ENCODE measurements at places on chromosomes 11 and 22. TPM values are rescaled to one million over a fixed set of nuclear protein-coding genes. Genes with fewer than 3 reads are reported as not detected.

DNA sequence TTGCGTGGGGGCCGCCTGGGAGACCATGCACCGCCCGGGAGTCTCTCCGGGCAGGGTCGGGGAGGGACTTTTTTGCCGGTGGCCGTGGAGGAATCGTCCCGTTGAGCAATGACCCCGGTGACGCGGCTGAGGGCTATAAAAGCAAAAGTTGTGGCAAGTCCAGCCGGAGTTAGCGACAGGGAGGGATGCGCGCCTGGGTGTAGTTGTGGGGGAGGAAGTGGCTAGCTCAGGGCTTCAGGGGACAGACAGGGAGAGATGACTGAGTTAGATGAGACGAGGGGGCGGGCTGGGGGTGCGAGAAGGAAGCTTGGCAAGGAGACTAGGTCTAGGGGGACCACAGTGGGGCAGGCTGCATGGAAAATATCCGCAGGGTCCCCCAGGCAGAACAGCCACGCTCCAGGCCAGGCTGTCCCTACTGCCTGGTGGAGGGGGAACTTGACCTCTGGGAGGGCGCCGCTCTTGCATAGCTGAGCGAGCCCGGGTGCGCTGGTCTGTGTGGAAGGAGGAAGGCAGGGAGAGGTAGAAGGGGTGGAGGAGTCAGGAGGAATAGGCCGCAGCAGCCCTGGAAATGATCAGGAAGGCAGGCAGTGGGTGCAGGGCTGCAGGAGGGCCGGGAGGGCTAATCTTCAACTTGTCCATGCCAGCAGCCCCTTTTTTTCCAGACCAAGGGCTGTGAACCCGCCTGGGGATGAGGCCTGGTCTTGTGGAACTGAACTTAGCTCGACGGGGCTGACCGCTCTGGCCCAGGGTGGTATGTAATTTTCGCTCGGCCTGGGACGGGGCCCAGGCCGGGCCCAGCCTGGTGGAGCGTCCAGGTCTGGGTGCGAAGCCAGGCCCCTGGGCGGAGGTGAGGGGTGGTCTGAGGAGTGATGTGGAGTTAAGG is at the start of gene NEAT1:
Gene NEAT1, plus strand, starts transcription at position 166 of the 883 bp plus-strand sequence.
- peaks cover 9% of the 10 kb centered on the region for H3K36me3 ChIP-seq
- peaks cover 20% of the 10 kb centered on the region for H3K4me1 ChIP-seq
- peak within 1 kb of the TSS; percentile 83 for H3K4me3 ChIP-seq
- H3K27me3 ChIP-seq: no peaks in the 10 kb centered on the region
- DNase-seq: peak; percentile 94

- peaks cover 12% of the 10 kb centered on the region for H3K4me1 ChIP-seq
- DNase-seq: no peak
- no peaks in the 10 kb centered on the region for H3K27me3 ChIP-seq
Measured at GRCh38 chr11:16977994-16978315, 36.3 kb downstream of the PLEKHA7 start.

- no peak overlapping the region for H3K27ac ChIP-seq
- DNase-seq: no peak
- peaks cover under 1% of the 10 kb centered on the region for H3K36me3 ChIP-seq
- H3K4me3 ChIP-seq: no peak overlapping the region
- H3K4me1 ChIP-seq: peaks cover 23% of the 10 kb centered on the region
Measured at GRCh38 chr22:42978453-42979103, 36.4 kb downstream of the PACSIN2 start.

GRCh38 chr11:2194877-2195755 is 23.5 kb upstream of the TH start:
- H3K27ac ChIP-seq: no peak overlapping the region
- H3K27me3 ChIP-seq: peaks cover 10% of the 10 kb centered on the region
- H3K4me3 ChIP-seq: no peak overlapping the region
- no peaks in the 10 kb centered on the region for H3K36me3 ChIP-seq
- DNase-seq: peak; percentile 93

GRCh38 chr11:132312701-132313111 is 942.3 kb downstream of the NTM start:
- peak; percentile 79 for DNase-seq
- H3K4me3 ChIP-seq: no peak overlapping the region
- no peaks in the 10 kb centered on the region for H3K4me1 ChIP-seq
- H3K27ac ChIP-seq: no peak overlapping the region
- H3K36me3 ChIP-seq: no peaks in the 10 kb centered on the region

DNA sequence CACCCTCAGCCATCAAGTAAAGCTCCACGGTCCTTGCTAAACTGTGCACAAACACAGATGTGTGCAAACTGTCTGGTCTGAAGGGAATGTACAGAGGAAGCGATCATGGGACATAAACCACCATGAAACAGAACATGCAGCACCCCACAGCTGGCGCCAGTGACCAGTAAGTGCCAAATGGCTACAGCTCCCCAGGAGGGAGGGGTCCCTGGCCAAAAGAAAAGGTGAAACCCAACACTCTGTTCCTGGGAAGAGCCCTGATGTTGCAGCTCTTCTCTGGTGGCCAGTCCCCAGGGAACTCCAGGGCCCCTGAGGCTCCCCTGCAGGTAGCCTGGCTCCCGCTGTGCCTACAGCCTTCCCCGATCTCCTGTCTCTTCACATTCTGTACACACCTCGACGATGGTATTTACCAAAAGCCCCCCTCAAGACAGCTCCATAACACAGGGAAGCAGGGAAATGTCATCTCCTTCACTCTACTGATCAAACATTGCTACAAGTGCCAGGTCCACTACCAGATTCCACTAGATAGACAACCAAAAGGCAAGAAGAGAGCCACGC is 2.9 kb downstream of the DGCR6L start:
- no peak overlapping the region for H3K4me3 ChIP-seq
- peak; percentile 33 for DNase-seq
- H3K36me3 ChIP-seq: no peaks in the 10 kb centered on the region

DNA sequence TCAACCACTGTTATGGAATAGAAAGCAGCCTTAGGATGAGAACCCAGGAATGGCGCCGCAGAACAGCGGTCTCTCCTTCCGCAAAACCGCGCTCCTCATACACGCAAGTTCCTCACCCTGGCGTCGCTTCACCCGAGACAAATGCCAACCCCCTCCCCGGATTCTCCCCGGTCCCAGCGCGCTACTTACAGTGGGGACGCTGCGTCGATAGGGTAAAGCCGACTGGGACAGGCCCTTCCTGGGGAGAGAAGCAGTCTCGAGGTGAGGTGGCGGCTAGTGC is 287 bp downstream of the RPS13 start:
- H3K27me3 ChIP-seq: no peaks in the 10 kb centered on the region
- H3K27ac ChIP-seq: peak overlapping the region; percentile 59
- DNase-seq: no peak
- peaks cover 7% of the 10 kb centered on the region for H3K4me1 ChIP-seq
- peak overlapping the region; percentile 95 for H3K4me3 ChIP-seq

DNA sequence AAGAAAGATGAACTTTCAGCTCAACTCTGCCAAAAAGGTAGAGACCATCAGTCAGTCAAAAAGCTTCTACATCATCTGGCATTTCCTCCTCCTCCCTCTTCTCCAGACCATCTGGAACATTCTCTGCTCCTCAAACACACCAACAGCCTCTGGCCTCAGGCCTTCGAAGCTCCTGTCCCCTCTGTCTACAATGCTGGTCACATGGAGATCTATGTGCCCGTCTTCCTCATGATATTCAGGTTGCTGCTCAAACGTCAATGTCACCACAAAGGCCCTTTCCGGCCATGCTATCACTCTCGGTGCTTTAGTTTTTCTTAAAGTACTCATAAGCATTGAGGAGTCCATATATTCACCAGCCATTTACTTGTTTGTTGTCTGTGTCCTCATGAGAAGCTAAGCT is 146.2 kb downstream of the SPATA19 start:
- no peak for DNase-seq
- no peak overlapping the region for H3K27ac ChIP-seq
- no peaks in the 10 kb centered on the region for H3K27me3 ChIP-seq
- H3K4me3 ChIP-seq: no peak overlapping the region
- no peaks in the 10 kb centered on the region for H3K4me1 ChIP-seq
- H3K36me3 ChIP-seq: no peaks in the 10 kb centered on the region

DNA sequence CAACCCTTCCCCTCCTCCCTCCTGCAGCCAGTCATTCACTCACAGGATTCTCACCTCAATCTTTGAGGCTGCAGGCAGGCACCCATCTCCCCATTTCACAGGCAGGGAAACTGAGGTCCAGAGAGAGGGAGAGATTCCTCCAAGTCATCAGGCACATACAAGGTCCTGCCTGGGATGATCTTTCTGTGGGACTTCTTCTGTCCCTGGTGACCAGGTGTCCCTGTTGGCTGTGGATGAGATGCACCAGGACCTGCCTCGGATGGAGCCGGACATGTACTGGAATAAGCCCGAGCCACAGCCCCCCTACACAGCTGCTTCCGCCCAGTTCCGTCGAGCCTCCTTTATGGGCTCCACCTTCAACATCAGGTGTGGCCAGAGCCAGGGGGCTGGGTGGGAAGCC is 7.8 kb downstream of the FTH1 start:
- H3K27ac ChIP-seq: no peak overlapping the region
- H3K36me3 ChIP-seq: peaks cover 16% of the 10 kb centered on the region
- peaks cover 27% of the 10 kb centered on the region for H3K27me3 ChIP-seq
- no peak overlapping the region for H3K4me3 ChIP-seq

ASRGL1 gene
- total RNA-seq: 39.8 TPM

MMP12 gene
- total RNA-seq: not detected

STARD10 gene
- total RNA-seq: 31.2 TPM

Data from endodermal cell (in vitro differentiated cells).